ENCODE measurements at places on chromosomes 3 and 15.

DNA sequence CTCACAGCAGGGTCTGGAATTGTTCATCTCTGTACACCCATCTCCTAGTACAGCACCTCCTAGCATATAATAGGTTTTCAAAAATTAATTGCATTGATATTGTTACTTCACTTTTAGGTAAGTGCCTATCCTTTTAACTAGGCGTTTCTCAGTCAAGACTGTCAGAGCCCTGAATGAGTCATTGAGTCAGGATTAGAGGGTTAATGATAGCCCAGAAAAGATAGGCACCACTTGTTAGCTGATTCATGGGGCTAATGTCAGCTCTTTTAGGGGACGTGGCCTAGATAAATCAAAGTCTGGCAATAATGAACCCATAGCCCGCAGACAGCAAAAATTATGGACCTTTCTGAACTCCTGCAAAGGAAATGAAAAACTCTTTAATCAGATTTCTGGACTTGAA, 42.9 kb downstream of the TIMP4 start:
- DNase-seq = no peak

DNA sequence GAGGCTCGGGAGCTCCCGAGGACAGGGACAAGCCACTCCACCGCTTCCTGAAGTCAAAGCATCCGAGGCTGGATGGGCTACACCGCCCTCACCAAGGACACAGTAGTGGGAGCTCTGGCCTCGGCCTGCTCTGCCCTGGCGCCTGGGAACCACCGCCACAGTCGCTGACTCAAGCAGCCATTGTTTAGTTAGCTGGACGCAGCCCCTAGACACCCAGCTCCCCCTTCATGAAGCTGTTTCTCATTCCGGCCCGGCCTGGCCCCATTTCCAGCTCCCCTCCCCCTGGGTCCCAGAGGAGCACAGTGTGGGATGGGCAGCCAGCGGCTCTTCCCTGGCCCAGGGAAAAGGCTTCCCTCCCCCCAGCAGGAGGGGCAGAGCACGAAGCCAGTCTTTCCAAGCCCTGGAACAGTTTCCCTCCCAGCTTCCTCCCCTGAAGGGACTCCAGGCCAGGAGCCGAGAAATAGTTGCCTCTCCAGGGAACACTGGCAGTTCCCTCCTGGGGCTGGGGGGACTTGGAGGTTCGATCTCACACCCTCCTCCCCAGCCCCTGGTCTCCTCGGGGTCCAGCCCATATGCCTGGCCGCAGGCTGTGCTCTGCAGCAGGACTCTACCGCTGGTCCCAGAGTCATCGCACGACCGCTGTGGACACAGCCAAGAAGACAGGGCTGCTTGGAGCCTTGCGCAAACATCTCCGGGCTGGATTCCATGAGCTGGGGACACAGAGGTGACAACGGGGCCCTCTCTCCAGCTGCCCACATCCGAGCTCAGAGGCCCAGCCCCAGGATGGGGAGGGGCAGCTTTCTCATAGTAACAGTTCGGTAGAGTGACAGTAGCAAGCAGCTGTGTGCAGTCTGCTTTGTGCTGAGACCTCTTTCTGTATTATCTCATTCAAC, 10.0 kb downstream of the PLXND1 start:
- DNase-seq = no peak

GRCh38 chr3:62965311-62965710, 90.1 kb upstream of the CADPS start:
- no peak for DNase-seq

- DNase-seq = no peak
Observed at GRCh38 chr3:74315291-74315690, 299.2 kb downstream of the CNTN3 start.

DNA sequence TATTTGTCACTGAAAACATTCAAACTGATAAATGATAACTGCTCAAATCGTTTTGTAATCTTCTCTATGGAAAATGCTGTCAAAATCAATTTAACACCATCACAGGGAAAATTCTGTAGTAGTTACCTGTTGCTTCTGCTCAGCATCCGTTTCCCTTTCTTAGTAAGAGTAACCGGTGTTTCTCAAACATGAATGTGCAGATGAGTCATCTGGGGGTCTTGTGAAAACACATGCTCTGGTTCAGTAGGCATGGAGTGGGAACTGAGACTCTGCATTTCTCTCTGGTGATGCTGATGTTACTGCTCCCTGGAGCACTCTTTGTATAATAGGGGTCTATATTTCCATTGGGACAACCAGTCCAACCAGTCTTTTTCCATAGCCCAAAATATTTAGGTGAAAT, 145.1 kb downstream of the SEMA6D start:
- no peak for DNase-seq

- peak; percentile 85 for DNase-seq
Observed at GRCh38 chr15:40787344-40787841, 17.6 kb downstream of the C15orf62 start.

DNA sequence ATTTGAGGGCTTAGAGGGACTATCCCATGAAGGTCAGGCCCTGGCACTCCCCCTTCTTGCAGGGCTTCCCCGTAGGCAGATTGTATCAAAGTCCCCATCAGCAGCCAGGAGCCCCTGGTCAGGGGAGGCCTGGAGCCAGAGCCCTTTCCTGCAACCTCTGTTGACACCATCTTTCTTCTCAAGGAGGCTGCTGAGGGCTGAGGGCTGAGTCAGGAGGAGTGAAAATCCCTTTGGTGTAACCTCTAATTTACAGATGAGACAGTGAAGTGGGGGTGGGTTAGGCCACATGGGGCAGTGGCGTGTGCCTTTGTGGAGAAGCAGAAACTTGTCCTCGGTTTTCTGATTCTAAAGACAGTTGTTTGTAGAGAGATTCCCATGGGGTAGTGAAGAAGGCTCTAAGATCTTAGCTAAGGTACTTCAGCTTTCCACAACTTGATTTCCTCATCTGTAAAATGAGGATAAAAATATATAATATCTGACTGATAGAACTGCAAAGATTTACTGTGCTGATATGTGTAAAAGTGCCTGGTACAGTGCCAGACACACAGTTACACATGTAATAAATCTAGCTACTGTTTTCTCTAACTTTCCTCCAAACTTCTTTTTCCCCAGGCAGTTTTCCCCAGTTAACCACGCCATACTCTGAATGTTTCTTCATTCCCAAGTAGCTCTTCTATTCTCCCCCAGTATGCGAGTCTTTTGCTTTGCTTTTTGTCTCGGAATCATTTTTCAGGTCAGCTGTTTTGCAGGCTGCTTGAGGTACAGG, 249.4 kb upstream of the TPM1 start:
- DNase-seq = no peak

DNA sequence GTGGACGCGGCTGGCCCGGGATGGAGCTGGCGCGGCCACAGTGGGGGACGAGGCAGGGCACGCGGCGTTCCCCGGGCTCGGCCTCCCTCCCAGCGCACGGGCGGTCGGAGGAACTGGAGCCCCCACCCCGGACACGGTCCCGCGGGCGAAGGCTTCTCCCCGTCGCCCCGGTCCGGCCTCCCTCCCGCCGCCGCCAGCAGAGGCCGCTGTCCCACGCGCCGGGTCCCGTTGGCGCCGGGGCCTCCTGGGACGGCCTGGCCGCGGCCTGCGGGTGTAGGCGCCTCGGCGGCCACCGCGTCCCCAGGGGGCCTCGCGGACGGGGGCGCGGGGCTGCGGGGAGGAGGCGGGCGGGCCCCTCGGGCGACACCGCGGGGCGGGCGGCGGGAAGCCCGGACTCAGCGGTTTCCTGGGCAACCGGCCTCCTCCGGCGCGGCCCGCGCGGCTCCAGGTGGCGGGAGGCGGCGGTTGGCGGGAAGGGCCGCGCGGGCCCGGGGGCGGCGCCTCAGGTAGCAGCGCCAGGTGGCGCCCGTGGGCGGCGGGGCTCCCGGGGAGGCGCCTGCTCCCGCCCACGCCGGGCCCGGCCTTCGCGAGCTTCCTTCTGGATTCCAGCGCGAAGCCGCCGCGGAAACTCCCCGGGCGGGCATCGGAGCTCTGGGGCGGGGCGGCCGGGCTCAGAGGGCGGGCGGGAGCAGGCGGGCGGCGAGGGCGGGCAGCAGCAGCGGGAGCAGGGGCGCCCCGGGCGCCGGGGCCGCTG, 26.7 kb downstream of the MELTF start:
- DNase-seq = peak; percentile 95

GRCh38 chr3:38738630-38739395, 77.2 kb downstream of the SCN10A start:
- DNase-seq = no peak

GRCh38 chr3:183873914-183874313, 10.8 kb downstream of the PARL start:
- DNase-seq = no peak

GRCh38 chr3:156673732-156674045, 701 bp upstream of the TIPARP start:
- DNase-seq = no peak

GRCh38 chr3:194367992-194368841, 1.3 kb downstream of the LRRC15 start:
- no peak for DNase-seq

DNA sequence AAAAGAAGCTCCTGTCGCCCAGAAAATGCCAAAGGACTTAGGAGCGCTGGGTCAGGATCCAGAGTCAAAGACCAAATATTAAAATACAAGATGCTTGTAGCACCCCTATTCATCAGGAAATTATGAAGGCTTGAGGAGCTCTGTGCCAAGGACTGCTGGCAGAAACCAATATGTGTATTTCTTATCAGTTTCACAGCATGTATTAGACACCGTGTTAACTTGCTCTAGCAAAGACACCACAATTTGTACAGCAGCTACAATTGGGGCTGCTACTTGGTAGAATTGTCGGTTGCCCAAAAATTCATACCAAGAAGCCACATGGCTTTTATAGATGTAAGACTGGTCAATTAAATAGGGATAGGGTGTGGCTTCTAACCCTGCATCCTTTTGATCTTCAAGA, 128.8 kb downstream of the CD47 start:
- no peak for DNase-seq

- no peak for DNase-seq
Observed at GRCh38 chr3:25844891-25845290, 55.0 kb downstream of the OXSM start.

- no peak for DNase-seq
Observed at GRCh38 chr3:3109407-3110298, 521 bp downstream of the IL5RA start.

DNA sequence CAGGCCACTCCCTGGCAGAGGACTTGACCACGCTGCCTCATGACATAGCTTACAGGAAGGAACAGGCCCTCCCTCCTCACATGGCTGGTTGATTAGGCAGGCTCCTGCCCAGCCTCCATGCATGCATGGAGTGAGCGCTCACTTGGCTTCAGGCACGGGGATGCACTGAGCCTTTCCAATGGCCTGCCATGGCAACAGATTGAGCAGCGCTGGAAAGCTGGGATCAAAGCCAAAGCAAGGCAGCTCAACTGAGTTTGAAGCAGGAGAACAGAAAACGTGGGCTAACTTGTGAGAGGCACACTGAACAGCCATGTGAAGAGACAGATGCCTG, 5.9 kb upstream of the GRAMD2A start:
- no peak for DNase-seq

- DNase-seq = no peak
Observed at GRCh38 chr3:61650276-61650675, 88.9 kb downstream of the PTPRG start.

GRCh38 chr3:179076243-179077027, 4.8 kb upstream of the ZMAT3 start:
- no peak for DNase-seq

DNA sequence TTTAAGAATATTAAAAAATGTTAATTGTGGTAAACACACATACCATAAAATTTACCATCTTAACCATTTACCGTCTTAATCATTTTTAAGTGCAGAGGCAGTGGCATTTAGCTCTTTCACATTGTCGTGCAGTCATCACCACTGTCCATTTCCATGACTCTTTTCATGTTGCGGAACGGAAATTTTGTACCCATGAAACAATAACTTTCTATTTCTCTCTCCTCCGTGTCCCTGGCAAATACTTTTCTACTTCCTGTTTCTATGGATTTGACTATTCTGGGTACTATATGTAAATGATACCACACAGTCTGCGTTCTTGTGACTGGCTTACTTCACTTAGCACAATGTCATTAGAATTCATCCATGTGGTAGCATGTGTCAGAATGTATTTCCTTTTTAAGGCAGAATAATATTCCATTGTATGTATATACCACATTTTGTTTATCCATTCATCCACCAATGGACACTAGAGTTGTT, 27.9 kb downstream of the AKAP13 start:
- no peak for DNase-seq

DNA sequence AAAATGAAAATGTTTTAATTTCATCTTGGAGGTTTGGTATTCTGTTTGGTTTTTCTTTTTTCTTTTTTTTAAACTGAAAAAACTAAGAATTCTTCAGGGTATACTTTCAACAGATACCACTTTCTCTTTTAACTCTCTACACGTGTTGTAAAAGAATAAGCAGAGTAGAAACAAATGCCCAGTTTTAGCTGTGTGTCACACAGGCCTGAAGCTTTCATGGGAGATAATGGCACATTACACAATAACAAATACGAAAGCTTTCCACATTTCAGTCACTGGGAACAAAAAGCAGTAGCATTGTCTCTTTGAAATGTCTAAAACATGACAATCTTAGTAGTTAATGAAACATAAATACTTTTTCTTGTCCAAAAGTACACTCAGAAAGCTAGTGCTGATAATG, 818.5 kb downstream of the TBL1XR1 start:
- DNase-seq = no peak

- no peak for DNase-seq
Observed at GRCh38 chr3:19702416-19703078, 231.5 kb downstream of the EFHB start.

GRCh38 chr3:151410891-151411559, 26.5 kb upstream of the P2RY12 start:
- DNase-seq = no peak

GRCh38 chr3:171384101-171384891, 75.9 kb downstream of the TNIK start:
- no peak for DNase-seq

DNA sequence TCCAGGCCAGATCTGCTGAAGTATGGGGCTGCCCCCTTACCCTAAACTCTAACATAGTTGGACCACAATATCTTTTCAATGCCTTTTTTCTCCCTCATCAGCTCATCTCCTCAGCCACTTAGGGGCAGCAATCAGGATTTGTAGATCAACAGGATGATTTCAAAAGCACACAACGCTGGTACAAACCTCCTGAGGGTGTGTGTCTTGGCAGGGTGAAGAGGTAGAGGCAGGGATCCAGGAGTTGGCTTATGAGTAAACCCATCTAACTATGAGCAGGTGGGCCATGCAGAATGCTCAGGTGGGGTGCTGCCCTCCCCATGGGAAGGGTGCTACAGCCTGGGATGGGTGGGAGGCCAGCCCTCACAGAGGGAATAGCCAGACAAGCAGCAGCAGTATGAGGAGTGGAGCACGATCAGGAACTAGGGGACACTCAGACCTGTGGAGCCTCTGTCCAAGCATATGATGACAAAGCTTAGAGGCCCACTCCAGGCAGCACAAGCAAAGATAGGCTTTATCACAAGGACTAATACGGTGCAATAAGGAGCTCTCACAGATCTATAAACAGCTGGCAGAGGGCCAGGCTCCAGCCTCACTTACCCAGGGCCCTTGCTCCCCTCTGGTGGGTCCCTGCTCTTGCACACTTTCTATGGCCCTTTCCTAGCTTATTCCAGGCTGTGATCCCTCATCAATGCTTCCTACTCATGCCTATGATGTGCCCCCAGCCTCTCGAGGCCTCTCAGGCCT, 32.2 kb downstream of the IL20RB start:
- no peak for DNase-seq

GRCh38 chr3:177401375-177401774, 204.1 kb upstream of the TBL1XR1 start:
- no peak for DNase-seq
